Colonic mucosa (tissue), 4 donors: ENCODE measurements at places on chromosomes 1 and 21.

GRCh38 chr1:53413175-53414001 lies 45.8 kb upstream of the DMRTB1 start:
- DNase-seq = no peak

DNA sequence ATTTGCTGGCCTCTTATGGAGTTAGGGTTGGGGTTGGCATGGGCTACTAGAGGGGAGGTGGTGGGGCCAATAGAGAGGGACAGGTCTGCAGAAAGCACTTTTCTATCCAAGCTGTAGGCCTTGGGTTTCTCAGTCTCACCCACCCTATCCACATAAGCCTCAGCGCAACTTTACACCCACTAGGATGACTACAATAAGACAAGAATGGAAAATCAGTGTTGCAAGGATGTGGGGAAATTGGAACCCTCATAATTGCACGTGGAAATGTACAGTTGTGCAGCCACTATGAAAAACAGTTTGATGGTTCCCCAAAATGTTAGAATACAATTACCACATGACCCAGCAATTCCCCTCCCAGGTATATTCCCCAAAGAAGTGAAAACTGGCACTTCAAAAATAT lies 14.0 kb upstream of the GSTM4 start:
- DNase-seq = no peak

DNA sequence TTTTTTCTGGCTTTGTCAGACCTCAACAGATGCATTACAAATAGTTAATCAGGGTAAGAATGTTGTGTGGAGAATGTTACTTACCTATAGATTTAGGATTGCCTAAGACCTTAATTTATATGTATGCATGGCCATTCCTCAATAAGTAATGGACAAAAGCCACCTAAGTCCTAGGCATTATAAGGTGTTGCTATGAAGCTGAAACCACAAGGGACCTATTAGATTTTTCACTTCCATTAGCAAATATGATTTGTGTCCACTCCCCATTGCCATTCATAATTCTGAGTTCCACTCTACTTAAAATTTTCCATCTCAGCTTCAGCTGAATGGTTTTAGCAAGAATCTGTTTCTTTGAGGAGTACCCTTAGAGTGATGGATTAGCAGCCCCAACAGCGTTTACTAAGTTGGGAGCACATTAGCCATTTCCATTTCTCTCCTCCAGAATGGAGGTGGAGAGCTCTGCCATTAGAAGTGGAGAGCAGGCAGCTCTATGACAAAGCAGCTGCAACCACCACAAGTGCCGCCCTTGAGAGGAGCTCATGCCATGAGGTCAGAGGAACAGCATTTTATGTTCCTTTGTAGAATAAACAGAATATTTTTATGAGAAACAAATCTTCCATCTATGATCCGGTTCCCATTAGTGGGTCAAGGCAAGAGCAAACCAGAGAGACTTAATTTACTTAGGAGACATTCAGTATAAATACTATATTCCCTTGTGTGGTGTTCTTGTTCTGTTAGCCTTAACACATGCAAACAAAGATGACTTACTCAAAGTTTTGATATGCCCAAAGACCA lies 28.9 kb upstream of the C1orf87 start:
- no peak for DNase-seq

DNA sequence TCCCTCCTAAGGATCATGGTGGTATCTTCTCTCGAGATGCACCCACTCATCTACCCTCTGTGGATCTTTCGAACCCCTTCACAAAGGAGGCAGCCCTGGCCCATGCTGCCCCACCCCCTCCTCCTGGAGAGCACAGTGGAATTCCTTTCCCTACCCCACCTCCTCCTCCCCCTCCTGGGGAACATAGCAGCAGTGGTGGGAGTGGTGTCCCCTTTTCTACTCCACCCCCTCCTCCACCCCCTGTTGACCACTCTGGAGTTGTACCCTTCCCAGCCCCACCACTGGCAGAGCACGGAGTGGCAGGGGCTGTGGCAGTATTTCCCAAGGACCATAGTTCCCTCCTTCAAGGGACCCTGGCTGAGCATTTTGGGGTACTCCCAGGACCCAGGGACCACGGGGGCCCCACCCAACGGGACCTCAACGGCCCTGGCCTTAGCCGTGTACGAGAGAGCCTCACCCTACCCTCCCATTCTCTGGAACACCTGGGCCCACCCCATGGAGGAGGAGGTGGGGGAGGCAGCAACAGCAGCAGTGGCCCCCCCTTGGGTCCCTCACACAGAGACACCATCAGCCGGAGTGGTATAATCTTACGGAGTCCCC lies 14.5 kb upstream of the TARS2 start:
- DNase-seq = no peak

DNA sequence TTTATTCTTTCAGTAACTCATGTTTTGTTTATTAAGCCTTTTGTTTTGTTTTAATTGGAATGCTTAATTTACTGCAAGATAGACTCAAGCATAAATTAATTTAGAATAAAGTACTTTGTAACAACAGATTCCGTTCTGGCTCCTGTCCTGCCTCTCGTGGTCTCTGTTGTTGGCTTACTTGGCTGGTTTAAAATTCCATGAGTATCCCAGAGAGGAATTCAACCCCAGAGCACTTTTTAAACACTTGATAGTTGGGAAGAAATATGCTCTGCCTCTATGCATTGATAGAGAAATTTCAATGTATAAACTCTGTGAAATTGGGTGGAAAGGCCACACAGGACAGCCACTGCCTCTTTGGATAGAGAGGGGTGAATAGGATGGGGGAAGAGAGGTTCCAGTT lies 89.7 kb downstream of the ATP5PO start:
- no peak for DNase-seq

DNA sequence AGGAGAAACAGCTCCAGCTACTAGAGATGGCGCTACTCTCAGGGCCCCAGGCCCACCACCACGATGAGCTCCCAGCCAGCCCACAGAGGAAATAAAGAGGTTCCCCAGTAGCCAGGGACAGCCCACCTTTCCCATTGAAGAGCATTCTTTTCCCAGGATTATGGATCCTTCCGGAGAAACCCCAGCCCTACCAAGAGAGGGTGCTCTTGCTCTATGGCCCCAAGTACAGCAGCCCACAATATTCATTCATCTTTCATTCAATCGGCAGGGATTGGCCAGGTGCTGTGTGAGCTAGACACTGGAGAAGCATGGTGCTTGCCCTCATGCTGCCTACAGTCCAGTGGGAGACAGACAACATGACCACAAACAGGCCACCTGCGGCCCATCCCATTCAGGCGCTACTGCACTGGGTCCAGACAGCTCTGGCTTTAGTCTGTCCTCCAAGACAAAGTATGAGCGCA lies 29.9 kb downstream of the PMVK start:
- peak; percentile 23 for DNase-seq

- DNase-seq = no peak
Observed at GRCh38 chr1:162703708-162704107, 71.4 kb downstream of the DDR2 start.

- DNase-seq = no peak
Observed at GRCh38 chr1:185463011-185463410, 146.0 kb upstream of the IVNS1ABP start.

DNA sequence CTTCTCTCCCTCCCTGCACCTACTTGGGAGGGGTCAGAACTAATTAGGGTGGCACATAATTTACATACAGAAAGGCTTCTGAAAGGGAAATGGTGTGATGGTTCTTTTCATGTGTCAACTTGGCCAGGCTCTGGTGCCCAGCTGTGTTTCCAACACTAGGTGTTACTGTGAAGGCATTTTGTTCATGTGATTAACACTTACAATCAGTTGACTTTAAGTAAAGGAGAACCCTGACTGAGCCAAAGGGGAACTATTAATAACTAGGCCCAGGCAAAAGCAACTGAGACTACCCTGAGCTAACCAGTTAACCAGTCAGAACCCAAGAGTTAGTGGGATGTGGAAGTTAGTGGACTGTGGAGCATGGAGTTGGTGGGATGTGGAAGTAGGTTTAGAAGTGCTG lies 114.9 kb downstream of the SEC16B start:
- no peak for DNase-seq

DNA sequence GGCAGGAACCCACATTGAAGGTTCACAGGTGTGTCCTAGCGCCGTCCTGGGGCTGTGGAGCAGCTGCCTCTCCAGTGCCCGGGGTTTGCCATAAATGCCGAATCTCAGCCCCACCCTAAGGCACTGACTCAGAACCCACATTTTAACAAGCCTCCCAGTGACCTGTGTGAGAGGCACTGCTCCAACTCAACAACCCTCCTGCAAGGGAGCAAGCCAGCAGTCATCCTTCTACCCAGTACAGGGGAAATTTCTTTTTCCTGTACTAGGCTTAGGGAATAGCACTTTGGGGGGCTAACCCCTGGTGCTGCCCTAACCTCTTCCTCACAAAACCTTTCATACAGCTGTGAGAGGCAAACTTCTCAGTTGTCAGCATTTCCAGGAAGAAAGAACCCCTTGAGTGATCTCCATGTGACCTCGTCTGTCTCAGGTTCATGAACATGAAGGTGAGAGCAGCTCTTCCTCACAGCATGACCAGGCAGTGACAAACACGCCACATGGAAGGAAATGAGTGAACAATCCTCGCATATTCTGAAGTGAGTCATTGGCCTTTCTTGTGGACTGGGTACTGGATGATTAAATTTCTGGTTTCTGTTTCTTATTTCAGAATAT lies 11.4 kb upstream of the BCAR3 start:
- peak; percentile 50 for DNase-seq
